ENCODE measurements at places on chromosomes 5 and 9.

DNA sequence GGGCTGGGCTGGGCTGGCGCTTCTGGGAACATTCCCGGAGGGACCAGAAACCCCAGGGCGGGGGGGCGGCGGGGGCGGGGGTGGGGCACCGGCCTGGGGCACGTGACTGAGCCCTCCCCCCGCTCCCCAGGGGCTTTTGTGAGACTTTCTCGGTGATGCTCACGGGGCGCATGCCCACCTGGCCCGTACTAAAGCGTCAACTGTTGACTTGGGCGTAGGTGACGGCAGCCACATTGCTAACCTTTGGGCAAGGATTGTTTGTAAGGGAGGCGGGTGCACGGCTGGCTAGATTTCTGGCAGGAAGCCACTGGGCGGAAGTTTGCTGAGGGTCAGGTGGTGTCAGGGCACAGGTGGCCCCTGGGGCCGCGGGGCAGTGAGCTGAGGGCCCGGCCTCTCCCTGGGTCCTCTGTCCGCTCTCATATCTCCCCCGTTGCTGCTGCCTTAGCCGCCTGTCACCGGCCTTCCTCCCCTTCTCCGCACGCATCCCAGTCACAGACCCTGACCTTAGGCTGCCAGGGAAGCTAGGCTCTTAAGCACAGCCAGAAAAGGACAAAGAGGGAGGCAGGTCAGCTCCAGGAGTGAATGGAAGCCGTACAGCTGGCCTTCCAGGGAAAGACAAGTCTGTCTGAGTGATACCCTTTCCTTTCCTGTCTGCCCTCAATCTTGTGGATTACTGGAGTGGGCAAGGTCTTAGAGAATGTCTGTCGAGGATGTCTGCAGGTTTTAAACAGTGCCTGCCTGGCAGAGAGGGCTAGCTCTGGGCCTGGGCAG lies 812 bp downstream of the CACFD1 start:
- DNase-seq = no peak

- DNase-seq = no peak
Observed at GRCh38 chr9:18743971-18744370, 270.0 kb downstream of the ADAMTSL1 start.

DNA sequence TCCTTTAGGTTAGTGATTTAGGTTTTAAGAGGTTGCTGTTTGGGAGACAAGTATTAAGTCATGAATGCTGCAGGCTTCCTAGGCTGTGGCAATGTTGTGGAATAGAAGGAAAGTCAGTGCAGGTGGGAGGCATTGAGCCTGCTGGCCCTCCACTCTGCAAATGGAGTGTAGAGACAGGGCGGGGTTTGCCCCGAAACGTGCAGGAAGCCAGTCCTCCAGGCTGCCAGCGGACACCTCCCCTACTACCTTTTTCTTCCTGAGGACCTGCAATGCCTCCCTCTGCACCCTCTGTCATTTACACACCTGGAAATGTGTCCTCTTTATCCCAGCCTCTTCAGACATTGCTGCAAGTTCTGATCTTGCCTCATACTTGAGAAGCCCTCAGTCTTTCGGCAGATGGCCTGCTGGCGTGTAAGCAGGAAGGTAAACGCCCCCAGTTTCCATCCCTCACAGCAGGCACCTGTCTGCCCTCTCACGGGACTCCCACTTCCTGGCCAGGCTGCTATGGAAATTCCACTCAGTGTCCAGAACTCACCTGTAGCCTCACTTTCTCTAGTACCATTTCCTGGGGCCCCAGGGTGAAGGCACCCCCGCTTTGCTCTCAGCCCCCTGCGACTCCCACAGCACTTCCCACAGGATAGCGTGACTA lies 81.6 kb upstream of the BOD1 start:
- DNase-seq = no peak

- DNase-seq = no peak
Observed at GRCh38 chr9:83029531-83030137, 33.3 kb downstream of the RASEF start.

DNA sequence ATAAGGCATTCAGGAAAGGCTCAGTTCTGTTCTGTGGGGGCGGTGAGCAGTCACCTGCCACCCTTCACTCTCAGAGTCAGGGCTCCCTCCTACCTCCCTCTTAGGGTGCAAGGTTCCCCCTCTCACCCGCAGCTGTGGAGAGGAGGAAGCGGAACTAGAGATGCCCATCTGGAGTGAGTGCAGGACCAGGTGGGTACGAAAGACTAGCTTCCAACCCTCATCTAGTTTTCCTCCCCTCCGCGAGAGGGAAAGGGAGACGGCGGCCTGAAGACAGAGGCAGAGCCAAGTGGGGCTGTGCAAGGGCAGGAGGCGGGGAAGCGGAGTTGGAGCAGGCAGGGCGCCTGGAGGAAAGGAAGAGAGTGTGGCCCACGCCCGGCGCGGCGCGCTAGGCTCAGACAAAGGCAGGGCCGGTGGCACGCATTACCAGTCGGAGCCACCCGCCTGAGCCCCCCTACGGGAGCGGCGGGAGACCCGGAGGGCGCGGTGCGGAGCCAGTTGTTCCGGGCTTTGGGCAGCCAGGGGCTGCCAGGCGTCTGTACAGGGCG lies 7.3 kb downstream of the PRR7 start:
- no peak for DNase-seq

GRCh38 chr9:36470643-36471290 lies 70.7 kb upstream of the RNF38 start:
- no peak for DNase-seq

- DNase-seq = no peak
Observed at GRCh38 chr5:136423944-136424606, 58.7 kb upstream of the TRPC7 start.

- DNase-seq = no peak
Observed at GRCh38 chr9:18971909-18972308, 61.1 kb downstream of the SAXO1 start.

- DNase-seq = no peak
Observed at GRCh38 chr5:27701931-27702903, 663.8 kb upstream of the CDH9 start.

DNA sequence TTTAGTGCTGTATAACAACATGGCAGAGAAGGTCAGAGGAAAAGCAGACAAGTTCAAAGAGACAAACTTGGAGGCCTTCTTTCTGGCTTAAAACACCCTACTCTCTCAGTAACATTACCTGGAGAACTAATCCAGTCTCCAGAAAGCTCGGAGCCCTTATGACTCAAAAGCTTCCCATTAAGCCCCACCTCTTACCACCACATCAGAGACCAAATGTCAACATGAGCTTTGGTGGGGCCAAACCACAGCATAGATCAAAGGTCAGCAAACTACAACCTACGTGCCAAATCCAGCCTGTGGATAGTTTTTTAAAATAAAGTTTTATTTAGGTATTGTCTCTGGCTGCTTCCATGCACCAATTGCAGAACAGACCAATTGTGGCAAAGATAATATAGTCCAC lies 589.9 kb downstream of the DNAH5 start:
- no peak for DNase-seq

GRCh38 chr5:107979291-107979690 lies 308.6 kb upstream of the EFNA5 start:
- DNase-seq = no peak

GRCh38 chr5:7781899-7782298 lies 69.0 kb downstream of the CFAP90 start:
- no peak for DNase-seq

- no peak for DNase-seq
Observed at GRCh38 chr5:14481349-14481748, 100.2 kb upstream of the OTULINL start.

GRCh38 chr5:23730023-23730422 lies 222.6 kb downstream of the PRDM9 start:
- DNase-seq = no peak

GRCh38 chr5:142499591-142500226 lies 174.9 kb upstream of the SPRY4 start:
- DNase-seq = no peak

GRCh38 chr9:17878810-17879370 lies 300.0 kb downstream of the SH3GL2 start:
- no peak for DNase-seq

DNA sequence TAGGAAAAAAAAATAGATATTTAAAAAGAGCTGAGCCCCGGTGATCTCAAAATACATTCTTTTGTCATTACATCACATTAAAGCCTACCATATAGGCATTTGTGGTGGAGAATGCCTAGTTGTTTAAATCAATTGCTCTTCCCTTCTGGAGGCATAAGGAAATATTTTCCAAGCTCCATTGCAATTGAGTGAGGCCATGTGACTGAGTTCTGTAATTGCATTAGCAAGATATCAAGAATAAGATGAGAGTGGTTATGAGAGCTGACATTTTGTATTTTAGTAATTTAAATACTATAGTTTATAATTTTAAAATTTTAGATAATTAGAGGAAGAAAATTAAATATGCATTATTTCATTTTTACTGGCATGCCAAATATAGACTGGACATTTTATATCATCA lies 1195.9 kb downstream of the DTWD2 start:
- no peak for DNase-seq

GRCh38 chr9:126752881-126753670 lies 51.8 kb upstream of the ZBTB43 start:
- DNase-seq = no peak

DNA sequence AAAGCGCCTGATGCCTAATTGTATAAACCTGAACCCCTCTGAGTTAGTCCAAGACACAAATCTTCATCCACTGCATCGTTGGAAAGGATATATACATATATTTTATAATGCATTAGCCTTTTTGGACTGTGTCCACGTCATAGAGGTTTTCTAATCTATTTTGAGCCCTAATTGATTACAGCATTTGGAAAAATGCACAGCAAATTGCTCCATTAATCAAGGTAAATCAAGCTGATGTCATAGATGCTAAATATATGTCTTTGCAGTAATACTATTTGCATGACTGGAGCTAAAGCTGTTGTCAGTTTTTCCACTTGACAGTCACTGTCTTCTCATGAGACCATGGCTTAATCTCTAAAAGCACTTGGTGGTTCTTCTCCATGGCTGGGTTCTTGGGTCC lies 483.5 kb upstream of the TNC start:
- no peak for DNase-seq

DNA sequence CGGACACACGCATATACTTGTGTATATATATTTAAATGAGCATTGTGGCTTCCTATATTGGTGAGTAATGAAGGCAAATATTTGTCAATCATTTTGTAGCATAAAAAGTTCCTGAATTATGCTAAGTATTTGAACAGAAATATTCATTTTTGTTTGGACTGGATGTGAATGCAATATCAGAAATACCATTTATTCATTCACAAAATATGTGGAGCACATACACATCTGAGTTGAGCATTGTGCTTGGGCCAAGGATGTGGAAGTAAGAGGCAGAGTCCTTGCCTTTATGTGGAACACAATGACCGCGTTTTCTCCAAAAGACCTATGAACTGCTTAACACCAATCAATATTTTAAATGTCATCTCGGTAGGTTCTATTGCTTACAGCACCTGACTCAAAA lies 1086.5 kb downstream of the NR2F1-AS1 start:
- no peak for DNase-seq

DNA sequence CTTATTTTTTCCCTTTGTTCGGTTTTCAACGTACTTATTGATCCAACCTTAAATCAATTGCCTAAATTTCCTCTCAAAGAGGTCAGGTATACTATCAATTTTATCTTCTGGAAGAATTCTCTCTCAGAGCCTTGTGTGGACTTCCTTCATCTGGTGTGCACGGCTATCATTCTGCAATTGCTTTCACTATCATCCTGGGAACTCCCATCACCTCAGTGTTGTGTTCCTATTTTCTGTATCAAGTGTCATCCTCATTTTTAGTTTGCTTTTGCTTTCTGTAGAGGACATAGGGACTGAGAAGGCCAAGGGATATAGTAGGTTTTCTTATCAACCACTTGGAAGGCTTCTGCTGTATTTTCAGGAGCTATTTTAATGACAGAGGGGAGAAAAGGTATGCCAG lies 11.3 kb downstream of the STOM start:
- no peak for DNase-seq

GRCh38 chr9:31445960-31446359 lies 938.5 kb upstream of the ACO1 start:
- DNase-seq = no peak

DNA sequence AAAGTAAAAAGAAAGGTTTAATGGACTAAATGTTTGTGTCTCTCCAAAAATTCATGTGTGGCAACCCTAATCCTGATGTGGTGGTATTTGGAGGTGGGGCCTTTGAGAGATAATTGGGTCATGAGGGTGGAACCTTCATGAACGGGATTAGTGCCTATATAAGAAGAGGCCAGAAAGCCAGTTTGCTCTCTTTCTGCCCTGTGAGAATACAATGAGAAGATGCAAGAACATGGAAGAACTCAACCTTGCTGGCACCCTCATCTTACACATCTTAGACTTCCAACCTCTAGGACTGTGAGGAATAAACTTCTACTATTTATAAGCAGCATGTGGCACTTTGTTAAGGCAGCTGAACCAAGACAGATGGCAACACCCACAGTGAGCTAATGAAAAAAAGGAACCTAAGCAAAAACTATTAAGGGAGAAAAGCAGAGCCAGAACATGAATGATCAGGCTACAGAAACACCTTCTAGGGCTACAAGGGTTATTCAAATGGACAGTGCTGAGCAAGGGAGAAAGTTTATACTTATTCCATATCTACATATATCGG lies 159.5 kb downstream of the PLK2 start:
- DNase-seq = no peak

DNA sequence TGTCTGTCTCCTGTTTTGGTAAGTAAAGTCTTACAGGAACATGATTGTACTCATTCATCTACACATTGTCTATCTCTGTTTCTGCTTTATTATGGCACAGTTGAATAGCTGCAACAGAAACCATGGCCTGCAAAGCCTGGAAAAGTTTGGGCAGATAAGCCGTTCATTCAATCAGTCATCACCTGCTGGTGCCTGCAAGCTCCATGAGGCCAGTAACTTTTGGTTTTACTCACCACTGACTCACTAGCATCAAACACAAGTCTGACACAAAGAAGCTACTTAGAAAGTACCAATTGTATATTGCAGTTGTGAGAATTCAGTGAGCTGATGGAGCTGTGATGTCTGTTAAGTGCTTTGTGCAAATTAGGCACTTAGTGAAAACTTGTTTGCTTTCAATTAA lies 373.6 kb upstream of the SGCD start:
- no peak for DNase-seq

GRCh38 chr5:139446956-139447779 lies 7.8 kb upstream of the DNAJC18 start:
- no peak for DNase-seq

- no peak for DNase-seq
Observed at GRCh38 chr5:53877243-53877642, 316.8 kb downstream of the NDUFS4 start.

DNA sequence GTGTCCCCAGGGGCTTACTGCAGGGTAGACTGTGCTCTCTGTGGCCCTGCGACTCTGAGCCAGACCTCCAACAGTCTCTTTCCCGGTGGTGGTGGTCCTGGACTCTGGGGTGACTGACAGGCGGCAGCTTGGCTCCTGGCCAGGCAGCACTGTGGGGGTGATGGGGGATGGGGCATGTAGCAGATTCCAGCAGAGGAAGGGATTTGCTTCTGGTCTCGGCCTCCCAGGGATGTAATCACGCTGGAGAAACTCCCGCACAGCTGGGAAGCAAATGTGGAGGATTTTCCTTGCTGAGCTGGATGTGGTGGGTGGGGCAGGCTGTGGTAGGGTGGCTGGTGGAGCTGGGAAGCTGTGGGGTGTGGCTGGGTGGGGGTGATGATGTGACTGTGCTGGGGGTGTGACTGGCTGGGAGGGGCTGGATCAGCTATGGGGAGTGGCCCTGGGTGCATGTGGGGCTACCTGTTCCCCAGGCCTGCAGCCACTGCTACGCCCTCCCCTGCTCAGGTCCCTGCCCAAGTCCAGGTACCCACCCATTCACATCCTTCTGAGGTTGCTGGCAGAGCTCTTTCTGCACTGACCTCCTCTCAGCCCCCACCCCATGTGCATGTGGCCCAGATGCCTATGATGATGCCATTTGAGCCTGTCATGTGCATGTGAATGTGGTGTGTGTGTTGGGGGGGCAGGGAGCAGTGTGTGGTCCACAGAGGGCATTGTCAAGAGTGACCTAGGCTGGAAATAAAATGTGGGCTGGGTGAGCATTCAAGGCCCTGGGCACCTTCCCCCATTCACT lies 3.8 kb downstream of the NDST1 start:
- no peak for DNase-seq
